AML-193 (cell line): ENCODE measurements at places on chromosomes 6 and 20.

- DNase-seq, result no peak
These were observed 46.0 kb downstream of the OR2B6 start for GRCh38 chr6:28003059-28003458.

DNA sequence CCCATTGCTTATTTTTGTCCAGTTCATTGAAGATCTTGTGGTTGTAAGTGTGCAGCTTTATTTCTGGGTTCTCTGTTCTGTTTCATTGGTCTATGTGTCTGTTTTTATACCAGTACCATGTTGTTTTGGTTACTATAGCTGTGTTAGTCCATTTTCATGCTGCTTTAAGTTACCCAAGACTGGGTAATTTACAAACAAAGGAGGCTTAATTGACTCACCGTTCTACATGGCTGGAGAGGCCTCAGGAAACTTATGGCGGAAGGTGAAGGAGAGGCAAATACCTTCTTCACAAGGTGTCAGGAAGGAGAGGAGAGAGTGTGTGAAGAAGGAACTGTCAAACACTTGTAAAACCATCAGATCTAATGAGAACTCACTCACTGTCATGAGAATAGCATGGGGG, 29.9 kb upstream of the FERMT1 start:
- DNase-seq, result no peak

GRCh38 chr6:153043719-153044118, 41.2 kb upstream of the MTRF1L start:
- no peak for DNase-seq

- DNase-seq, result no peak
These were observed 2.3 kb downstream of the RBM38 start for GRCh38 chr20:57393321-57394120.

DNA sequence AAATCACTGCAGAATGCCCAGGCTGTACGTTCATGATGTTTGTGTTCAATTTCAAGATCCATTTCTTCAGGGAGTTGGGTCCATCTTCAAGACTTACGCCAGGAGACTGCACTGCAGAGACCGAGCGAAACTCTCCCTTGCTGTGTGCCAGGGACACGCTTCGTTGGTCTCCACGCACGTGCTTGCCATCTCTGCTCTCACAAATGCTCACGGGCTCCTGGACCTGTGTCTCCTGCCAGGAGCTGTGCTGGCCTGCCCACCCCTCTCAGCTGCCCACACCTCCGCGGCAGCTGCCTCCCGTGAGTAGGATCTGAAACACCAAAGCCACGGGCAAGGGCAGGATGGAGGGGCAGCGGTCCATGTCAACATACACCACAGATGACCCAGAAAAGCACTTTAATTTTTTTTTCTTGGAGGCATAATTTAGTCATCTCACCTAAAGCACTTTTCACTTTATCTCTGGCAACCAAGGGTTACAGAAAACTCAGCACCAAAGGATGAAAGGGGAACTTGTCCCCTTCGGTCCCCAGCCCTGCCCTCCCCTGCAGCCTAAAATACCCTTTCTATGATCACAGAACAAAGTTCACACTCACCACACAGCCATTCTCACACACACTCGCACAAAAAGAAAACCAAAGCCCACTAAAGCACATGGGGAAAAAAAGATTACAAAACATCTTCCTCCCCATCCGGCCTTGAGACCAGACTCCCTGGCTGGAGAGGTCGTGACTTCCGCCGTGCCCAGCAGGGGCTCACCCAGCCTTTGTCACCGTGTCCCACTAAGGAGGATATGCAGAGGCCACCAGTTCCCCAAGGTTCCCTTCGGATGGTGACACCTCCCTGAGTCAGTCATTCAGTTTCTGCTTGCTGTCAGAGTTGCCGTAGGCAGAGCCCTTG, 137.9 kb downstream of the AGPAT4 start:
- DNase-seq, result no peak

GRCh38 chr6:138586638-138587037, 87.3 kb upstream of the NHSL1 start:
- no peak for DNase-seq

GRCh38 chr6:35381132-35381531, 38.8 kb downstream of the PPARD start:
- no peak for DNase-seq

DNA sequence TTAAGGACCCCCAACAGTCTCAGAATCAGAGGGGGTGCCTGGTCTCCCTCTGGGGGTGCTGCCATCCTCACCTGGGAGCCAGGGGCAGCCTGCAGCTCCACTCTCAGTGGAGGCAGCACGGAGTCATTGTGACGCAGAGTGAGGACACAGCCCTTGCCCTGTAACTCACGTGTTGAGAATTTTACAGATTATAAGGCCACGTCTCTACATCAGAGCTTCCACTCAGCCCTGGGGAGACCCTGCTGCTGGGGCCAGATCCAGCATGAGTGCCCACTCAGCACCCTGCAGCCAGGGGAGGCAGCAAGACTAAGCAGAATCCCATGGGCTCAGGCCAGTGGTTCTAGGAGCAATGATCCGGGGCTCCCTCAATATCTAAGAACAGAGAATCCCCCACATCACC, 137.4 kb upstream of the AFDN start:
- no peak for DNase-seq

- DNase-seq, result no peak
These were observed 859 bp upstream of the KIF25 start for GRCh38 chr6:167996424-167997199.

DNA sequence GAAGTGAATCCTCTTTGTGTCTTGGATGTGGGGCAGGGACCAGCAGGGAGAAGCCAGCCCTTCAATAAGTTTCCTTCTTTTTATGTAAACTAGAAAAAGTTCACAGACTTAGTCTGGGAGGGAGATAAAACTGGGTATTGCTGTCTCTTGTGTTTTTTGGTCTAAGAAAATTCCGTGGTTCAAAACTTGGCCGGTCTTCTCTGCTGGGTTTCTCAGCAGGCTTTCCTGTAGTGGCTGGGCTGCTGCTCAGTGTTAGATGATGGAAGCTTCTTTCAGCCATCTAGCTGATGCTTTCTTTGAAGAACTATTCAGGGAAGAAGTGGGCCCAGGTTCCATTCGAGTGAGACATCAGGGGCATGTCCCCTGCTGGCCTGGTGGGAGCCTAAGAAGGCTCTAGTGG, 70.7 kb upstream of the SCP2D1 start:
- DNase-seq, result no peak

- DNase-seq, result peak; percentile 98
These were observed at the start of gene SPAG4 for GRCh38 chr20:35615667-35616464. Gene SPAG4, plus strand, starts transcription at chr20:35615829. Its CDS starts 175 bp downstream, at chr20:35616004.

DNA sequence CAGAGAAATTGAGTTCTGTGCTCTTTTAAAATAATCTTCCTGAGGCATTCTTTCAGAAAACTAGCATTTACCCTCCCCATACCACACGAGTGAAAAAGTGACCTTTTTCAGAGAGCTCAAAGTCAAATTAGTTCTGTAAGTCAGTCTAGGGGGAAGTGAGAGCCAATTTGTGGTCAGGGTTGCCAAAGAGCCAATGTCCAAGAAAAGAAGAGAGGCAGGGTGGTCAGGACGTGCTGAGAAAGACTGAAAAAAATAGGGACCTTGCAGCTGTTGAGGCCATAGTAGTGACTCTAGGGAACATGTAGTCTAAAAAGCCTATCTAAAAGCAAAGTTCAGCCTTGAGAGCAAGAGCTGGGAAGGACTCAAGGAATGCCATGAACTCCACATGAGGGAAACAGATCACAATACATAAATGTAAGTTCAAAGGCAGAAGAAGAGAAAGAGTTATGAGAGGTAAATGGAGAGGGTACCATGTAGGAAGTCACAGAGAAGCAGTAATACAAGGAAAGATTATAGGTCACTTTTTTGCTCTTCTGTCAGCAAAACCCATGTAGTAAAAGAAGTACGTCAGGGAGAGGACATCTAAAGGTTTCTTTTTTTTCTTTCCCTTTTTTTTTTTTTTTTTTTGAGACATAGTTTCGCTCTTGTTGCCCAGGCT, 565.1 kb upstream of the FLRT3 start:
- DNase-seq, result no peak

- DNase-seq, result no peak
These were observed 413.5 kb downstream of the BCKDHB start for GRCh38 chr6:80519811-80520594.
